ENCODE measurements at places on chromosomes 6 and 20.

- peak; percentile 77 for DNase-seq
These were observed 19.6 kb upstream of the IL17F start for GRCh38 chr6:52263709-52264540.

GRCh38 chr6:41226752-41227151 is 1.4 kb upstream of the TREML4 start:
- no peak for DNase-seq

DNA sequence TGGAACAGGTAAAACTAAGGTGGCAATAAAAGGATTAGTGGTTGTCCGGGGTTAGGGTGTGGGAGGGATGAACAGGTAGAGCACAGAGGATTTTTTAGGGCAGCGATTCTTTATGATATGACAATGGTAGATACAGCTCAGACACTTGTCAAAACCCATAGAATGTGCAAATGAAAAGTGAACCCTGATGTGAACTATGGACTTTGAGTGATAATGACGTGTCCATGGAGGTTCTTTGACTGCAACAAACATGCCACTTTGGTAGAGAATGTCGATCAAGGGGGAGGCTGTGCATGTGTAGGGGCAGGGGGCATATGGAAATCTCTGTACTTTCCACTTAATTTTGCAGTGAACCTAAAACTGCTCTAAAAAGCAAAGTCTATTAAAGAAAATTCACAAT is 100.7 kb downstream of the LAMP5 start:
- DNase-seq: no peak

- no peak for DNase-seq
These were observed 91.6 kb downstream of the PSMG4 start for GRCh38 chr6:3350252-3350796.

- DNase-seq: no peak
These were observed 586.3 kb downstream of the HTR1B start for GRCh38 chr6:76876922-76877553.

- no peak for DNase-seq
These were observed 4.0 kb downstream of the RNF24 start for GRCh38 chr20:4011226-4011975.

GRCh38 chr20:43188861-43189553 is 699 bp downstream of the PTPRT start:
- DNase-seq: no peak
